Stimulated activated CD4-positive, alpha-beta T cell treated with anti-CD3 and anti-CD28 coated beads, Interleukin-1b, Interleukin-23, amount 100 ng/mL, for 1 hour (primary cell): ENCODE measurements at places on chromosomes 1 and 21.
A peak's percentile ranks its signal among the peaks of the same experiment; 100 is the strongest.

DNA sequence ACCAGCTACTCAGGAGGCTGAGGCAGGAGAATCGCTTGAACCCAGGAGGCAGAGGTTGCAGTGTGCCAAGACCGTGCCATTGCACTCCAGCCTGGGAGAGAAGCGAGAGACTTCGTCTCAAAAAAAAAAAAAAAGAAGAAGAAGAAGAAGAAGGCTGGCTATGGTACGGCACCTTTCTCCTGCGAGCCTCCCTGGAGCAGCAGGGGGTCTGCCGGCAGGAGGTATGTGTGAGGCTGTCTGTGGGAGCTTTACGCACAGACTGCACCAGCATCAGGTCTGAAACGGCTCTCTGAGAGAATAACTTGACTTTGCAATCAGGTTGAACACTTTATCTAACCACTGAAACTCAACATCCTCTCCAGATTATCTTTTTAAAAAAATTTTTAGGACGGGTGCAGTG is 44.9 kb downstream of the CLSTN1 start:
- DNase-seq: no peak

DNA sequence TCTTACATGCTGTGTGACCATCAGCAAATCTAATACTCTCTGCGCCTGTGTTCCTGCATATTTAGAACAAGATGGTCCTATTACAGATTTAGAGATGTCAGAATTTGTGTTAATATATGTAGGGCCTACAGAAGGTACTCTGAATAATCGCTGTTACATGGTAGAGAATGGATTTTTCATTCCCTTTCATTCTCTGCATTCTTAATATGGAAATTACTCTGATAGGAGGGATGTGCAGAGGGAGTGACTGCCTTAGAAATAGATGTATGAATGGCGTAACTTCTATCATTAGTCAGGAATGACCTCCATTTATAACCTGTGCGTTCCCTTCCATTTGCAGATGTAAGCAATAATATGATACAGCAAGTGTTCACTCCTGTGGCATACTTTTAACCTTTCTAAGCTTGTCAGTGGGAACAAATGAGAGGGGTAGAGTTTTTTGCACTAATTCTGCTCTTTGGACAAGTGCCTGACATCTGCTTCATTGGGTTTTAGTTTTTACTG is 45.6 kb downstream of the MIA3 start:
- DNase-seq: no peak

- DNase-seq: no peak
Measured at GRCh38 chr1:63411066-63411465, 43.6 kb downstream of the ALG6 start.

DNA sequence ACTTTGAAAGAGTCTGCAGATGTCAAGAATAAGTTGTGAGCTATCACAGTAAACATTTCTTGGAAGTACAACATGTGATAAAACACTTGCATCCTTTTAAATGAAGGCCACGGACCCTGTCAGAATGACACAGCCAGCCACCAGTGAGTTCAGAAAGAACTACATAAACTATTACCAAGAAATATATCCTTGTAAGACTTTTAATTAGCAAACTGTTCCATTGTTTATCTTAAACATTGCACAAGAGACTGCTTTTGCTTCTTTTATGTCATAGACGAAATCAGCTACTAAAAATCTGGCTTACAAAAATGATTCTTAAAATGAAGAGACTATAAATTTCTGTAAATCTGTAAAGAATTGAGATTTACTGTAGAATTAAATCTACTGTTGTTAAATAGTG is 17.9 kb downstream of the LRRC7 start:
- DNase-seq: no peak

DNA sequence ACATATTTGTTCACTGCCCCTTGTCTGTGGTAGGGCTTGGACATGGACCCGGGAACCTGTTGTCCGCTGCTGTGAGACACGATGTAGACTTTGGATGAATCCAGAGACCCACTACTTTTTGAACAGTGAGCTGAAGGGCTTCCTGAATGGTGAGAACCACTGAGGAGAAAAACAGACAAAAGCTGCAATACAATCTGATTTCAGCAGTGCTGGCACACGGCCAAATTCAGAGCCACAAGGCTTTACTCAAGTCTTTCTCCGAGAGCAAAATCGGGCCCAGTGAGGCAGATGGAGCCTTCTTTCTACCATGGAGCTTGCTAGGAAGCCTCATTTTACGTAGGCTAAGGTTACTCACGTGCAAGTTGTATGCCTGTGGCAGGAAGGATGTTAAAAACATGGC is 197.6 kb downstream of the SIPA1L2 start:
- no peak for DNase-seq

DNA sequence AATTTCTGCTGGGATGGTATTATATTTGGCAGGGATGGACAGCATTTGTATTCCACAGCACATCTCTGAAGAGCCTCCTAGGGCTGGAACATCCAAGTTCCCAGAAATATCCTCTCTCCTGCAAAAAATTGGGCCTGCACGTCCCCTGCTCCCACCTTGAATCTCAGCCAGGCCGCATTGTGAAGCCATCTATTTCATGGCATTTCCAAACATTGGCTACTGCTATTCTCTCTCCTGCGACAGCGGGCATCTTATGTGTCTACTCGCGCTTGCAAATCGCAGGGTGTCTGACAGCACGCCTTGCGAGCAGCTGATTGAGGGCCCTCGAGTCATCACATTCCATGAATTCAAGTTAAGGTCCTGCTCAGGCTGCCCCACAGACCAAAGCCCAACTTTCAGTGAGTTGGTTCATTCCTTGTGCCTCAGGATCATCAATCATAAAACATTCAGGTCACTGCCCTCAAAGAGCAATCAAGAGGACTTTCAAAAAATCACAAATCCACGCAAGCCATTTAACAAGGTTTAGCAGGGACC is 15.8 kb downstream of the RGS8 start:
- no peak for DNase-seq

GRCh38 chr1:18182398-18183160 is 75.0 kb downstream of the IGSF21 start:
- DNase-seq: no peak

DNA sequence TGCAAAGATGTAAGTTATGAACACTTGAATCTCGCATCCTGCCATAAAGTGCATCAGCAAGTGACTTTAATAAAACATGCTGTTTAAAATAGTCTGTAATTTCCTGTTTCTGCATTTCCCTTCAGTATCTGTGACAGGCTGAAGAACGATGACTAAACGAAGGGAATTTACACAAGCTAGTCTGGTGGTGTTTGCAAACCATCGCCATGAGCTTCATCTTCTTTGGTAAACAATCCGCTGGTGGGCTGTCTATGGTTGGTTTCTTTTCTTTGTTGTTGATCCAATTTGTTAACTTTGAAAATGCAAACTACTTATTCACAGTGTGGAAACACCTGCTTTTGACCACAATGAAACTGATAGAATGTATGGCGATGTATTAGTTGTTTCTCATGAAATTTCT is 13.9 kb downstream of the SERTAD4 start:
- DNase-seq: no peak

DNA sequence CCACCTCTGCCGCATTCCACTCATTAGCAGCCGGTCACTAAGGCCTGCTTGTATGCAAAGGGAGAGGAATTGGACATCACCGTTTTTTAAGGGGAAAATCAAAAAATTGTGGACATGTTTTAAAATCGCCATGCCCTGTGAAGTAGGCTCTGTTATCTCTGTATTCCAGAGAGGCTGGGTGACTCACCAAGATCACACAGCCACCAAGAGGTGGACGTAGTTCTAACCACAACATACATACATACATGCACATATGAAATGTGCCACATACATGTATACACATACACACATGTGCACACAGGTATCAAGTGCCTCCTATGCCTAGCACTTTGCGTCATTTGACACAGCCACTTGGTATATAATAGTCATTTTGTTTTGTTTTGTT is 16.0 kb upstream of the ZSCAN20 start:
- DNase-seq: no peak

GRCh38 chr1:25198663-25199252 is 33.5 kb downstream of the SYF2 start:
- no peak for DNase-seq

- no peak for DNase-seq
Measured at GRCh38 chr1:159829273-159829634, 2.6 kb downstream of the SLAMF8 start.

- no peak for DNase-seq
Measured at GRCh38 chr1:110859062-110859461, 13.9 kb upstream of the CD53 start.

DNA sequence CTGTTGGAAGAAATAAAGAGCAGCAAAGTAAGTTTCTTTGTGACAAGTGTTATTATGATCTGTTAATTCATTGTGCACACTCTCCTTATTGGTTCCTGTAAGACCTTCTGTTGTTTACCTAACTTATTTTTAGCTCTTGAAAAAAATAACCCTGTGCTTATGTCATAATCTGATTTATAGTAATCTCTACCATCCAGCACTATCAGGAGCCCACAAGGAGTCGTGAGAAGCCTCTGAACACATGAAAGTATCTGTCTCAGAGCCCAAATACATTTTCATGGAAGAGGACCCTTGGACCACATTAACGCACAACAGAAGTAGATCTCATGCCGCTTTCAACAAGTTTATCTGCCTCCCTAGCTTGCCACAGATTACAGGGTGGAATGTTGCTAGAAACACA is 45.8 kb downstream of the CENPF start:
- no peak for DNase-seq

GRCh38 chr1:153352523-153352922 is 3.9 kb upstream of the PGLYRP4 start:
- peak; percentile 17 for DNase-seq

DNA sequence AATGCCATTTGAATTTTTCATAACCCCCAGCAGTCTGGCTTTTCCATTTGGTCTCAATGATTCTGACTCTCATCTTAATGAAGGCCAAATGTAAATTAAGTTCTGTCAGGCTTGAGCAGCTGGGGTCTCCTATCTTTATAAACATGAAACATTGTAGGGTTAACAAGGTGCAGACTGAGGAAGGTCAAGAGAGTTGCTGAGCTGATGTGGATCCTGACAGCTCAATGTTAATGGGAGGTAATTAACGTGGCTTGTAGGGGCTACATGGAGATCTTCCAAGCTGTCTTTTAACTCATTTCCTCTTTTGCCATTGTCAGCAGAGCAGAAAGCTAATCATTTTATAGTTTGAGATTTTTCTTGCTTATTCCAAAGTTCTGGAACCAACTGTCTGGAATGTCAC is 55.2 kb downstream of the FGGY start:
- no peak for DNase-seq

GRCh38 chr1:82401116-82401515 is 600.4 kb downstream of the ADGRL2 start:
- DNase-seq: no peak

DNA sequence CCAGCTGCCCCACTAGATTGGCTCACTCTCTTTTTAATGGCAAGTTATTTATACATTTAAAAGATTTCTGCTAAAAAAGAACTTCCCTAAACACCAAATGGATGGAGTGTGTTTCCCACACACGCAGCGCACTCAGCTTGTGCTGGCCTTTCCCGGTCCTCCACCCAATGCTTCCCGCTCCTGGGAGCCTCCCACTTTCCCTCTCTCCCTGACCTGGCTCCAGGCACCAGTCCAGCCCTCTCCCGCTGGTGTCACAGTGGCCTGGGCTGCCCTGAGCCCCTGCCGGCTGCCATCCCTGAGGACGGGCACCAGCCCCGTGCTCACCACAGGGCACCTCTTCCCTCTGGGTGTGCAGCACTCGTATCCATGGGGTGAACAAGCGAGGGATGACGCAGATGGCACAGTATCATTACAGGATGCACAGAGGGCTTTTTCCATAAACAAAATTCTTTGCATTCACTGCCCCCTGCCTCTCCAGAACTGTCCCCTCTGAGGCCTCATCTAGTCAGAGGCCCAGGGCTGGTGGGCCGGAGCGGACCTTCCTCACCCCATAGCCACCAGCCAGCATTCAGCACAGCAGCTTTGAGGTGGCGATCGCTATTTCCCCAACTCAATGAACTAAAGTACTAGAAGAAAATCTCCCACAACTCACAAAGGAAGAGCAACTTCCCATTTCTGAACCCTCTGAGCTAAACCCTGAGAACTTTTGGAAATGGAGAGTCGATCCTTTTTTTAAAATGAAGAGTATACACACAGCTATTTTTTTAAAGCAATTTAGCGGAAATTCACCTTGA is 68.5 kb downstream of the SLC37A1 start:
- no peak for DNase-seq

GRCh38 chr1:198680174-198680875 is 41.5 kb downstream of the PTPRC start:
- DNase-seq: no peak

GRCh38 chr1:203797216-203797615 is 1.8 kb downstream of the ZBED6 start:
- no peak for DNase-seq

DNA sequence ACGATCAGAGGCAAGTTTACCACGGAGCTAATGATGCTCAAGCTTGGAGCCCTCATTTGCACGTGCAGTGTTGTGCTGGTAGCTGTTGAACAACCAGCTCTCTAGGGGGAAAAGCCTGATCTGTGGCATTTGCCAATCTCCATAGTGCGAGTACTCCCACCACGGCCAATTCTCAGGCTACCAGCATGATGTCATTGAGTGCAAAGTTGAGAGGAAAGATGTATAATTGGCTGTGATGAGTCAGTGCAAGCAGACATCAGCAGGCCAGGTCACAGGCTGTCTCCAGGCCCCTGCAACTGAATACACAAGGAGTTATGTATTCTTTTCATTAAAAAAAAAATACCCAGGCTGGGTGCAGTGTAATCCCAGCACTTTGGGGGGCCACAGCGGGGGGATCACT is 233.1 kb upstream of the VAMP3 start:
- no peak for DNase-seq

DNA sequence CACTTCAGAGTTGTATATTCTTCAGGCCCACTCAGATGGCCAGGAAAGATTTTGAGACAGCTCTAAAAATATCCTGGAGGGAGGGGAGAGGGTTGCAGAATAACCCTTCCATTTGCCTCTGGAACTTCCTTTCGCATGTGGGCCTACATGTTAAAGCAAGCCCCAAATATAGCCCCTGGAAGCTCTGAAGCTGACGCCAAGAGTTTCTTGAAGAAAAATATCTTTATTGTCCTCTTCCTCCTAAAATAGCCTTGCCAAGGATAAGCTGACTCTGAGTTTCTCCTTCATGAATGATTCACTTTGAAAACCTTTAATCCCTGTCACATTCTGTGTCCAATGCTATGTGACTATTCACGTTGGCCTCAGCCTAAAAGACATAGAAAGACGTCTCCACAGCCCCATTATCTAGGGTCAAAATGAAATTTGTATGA is 6.4 kb downstream of the C1orf116 start:
- DNase-seq: no peak
